ENCODE measurements at places on chromosomes 7 and 10.
A peak's percentile ranks its signal among the peaks of the same experiment; 100 is the strongest.

DNA sequence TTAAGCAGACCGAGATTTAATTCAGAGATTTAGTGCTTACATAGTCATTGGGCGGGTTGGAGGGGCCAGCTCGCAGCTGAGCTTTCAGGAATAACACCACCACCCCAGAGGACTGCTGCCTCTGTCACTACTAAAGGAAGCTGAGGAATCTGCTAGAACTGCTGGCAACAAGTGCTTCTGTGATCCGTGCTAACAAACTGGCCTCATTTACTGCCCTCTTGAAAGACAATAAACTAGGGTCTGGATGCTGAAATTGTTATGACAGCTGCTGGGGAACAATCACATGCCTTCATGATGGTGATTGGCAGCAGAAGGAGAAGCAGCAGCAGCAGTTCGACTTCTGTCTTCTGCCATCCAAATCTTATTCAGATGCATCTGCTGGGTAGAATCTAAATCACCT is 285.5 kb upstream of the TAC1 start:
- DNase-seq, result no peak

DNA sequence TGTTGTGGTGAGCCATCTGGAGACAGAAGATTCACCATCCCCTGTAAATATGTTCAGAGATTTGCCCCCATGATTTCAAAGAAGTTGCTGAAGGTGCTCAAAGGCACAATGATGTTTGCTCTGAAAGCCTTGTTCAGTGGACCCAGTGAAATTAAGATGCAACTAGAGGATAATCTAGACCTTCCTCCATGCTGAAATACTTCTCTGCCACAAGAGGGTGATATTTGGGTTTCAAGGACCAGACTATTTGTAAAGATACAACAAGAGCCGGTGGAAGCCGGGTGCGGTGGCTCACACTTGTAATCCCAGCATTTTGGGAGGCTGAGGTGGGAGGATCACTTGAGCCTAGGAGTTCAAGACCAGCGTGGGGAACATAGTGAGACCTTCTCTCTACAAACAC is 13.5 kb upstream of the MSRB2 start:
- peak; percentile 27 for DNase-seq

- no peak for DNase-seq
Observed at GRCh38 chr10:30417301-30417700, 16.7 kb upstream of the MAP3K8 start.

GRCh38 chr10:67297637-67298181 is 371.9 kb downstream of the LRRTM3 start:
- no peak for DNase-seq

DNA sequence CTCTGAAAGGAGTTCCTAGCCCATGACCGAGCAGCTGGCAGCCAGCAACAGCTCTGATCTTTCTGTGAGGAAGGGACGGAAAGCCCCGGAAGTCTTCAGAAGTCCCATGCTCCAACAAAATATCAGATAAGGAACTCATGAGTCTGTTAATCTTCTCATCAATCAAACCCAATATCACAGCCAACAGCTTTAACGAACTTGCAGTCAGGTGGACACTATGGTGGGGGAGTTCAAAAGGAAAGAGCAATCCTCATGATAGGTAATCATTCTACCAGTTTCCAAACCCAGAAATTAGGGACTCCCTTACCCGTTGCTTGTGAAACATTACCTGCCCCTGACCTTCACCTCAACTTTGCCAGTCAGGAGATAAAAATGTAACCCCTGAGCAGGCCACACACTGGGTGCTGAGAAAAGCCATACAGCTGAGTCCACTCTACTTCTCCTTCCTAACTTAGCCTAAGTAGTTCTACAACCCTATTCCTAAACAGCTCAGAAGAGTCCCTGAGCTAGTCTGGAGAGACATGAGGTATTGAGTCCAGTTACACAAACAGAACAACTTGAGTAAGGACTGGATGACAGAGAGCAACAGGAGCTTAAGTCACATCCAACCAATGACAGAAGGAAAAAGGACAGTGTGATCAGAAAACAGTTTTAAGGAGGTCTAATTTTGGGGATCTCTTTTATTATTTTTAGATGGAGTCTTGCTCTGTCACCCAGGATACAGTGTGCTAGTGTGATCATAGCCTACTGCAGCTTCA is 2.2 kb downstream of the NDST2 start:
- no peak for DNase-seq

- DNase-seq, result peak; percentile 71
Observed at GRCh38 chr7:50308532-50309385, 4.2 kb downstream of the IKZF1 start.

GRCh38 chr10:64463406-64463805 is 942.2 kb downstream of the REEP3 start:
- no peak for DNase-seq

GRCh38 chr10:1417574-1417973 is 319.8 kb downstream of the ADARB2 start:
- DNase-seq, result no peak

- DNase-seq, result no peak
Observed at GRCh38 chr10:110446954-110447608, 50.6 kb upstream of the DUSP5 start.
